HuH-7.5 (cell line): ENCODE measurements at places on chromosomes 7 and 10.

GRCh38 chr7:146054909-146055308, 61.7 kb upstream of the CNTNAP2 start:
- no peak for DNase-seq

DNA sequence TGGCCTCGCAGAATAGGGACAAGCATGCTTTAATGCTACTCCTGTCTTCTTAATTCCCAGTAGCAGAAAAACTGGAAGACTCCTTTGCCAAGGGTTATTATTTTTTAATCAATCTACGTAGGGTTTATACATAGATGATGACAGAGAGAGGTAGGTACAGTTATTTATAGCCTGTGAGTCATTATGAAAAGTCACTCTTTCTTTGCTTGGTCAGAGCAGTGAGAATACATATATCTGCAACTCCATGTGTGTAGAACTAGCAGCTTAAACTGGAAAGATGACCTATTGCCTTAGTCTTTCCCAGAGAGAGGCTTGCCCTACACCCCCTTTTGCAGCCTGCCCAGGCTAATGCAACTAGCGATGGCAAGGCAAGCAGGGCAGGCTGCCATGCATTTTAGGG, 1050.6 kb downstream of the NRG3 start:
- DNase-seq = no peak

DNA sequence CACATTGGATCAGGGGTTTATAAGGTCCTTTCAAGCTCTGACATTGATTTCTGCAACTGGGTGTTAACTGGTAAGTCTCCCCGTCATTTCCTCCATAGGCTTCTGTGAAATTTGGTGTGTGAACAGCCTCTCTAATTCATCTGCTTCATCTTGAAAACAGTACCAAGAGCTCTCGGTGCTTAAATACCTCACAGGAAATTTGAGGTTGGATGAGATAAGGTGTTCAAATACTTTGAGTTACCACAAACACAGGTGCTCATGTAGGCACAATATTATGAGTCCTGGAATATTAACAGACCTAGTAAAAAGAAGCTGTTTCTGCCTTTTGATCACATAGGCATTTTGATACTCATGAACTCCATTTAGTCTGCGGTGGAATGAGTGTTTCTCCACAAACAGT, 85.2 kb downstream of the RTKN2 start:
- DNase-seq = no peak

DNA sequence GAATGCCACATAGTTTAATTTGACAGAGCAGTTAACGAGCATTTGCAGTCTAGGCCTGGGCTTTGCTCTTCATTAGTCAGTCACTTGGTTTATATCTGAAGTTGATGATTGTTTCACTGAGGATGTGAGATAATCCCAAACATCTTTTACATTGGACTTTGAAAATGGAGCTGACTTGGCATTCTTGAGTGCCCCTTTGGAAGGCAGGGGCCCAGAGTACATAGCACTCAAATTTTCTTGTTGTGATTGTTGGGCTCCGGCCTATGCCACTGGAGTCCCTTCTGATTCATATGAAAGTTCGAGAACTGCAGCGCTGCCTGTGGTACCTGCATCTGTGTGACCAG, 21.9 kb downstream of the DNAJB6 start:
- DNase-seq = no peak

- DNase-seq = no peak
Observed at GRCh38 chr7:10483671-10484070, 490.0 kb upstream of the PHF14 start.

DNA sequence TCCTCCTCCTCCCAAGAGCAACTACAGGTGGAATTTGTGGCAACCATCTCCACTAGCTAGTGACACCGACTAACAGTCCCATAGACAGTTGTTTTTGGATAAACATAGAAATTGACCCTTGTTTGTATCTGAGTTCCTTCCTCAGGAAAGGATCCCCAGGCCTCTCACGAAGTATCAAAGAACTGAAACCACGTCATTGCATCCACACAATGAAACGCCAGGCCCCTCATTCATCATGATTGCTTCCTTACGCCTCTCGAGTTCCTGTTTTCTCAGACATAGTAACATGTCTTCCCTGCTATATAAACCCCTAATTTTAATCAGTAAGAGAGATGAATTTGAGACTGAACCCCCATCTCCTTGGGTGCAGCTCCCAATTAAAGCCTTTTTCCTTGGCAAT, 18.1 kb downstream of the SLC35G1 start:
- DNase-seq = no peak

GRCh38 chr10:78224602-78225001, 190.9 kb downstream of the RPS24 start:
- DNase-seq = no peak

DNA sequence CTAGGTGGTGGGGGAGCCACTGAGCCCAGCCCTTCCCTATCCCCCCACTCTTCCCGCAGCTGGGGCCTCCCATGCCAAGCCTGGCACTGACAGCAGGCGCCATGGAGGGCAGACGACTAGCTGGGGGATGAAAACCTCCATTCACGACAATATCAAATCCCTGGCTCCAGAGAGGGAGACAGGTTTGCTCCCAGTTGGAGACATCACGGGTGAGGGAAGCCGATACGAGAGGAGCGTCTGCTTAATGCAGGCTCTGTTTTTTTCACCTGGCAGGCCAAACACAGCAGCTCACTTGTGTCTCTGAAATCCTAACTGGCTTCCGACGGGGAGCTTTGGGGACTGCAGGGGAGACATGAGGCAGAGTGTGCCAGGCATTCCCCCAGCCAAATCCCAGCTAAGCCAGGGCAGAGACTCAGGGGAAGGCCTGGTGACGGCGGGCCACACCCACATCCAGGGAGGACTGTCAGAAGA, 307.4 kb upstream of the ZMIZ1 start:
- no peak for DNase-seq

DNA sequence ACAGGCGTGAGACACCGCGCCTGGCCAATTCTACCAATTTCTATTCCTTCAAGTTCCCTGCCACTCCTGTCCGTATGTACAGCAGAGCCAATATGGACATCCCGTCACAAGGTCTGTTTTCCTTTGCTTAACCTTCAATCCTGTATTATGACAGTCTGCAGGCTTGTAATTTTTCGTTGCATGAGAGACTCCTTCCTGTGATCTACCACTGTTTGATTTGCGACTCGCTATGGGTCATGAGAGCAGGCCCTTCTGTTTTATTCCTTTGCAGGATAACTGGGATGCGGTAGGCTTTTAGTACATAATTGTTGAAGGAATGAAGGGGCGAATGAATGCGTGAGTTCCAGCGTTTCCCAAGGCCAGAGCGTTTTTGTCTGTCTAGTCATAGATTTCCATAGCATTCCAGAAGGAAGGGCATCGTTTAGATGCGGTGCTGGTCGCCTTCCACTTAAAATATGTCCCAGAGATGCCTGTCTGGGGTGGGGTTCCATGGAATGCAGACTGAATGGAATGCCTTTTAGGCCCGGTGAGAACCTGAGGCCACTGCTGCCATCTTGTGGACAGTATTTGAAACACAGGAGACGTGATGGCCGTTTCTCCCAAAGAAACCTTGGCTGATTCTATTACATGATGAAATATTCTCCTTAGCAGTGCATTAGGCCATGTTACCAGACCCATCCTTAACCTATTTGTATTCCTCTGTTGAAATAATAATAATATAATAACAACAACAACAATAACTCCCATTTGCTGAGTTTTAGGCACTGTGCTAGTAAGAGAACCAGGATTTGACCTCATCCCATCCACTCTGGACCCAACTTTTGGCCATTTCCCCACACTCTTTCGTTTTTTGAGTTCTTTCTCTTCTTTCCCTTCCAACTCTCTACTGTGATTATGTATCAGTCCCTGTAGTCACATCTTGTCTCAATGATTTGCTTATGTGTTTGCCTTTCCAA, 193.2 kb downstream of the MYOF start:
- DNase-seq = peak; percentile 86

GRCh38 chr7:22783421-22783820, 39.2 kb downstream of the TOMM7 start:
- DNase-seq = no peak

- DNase-seq = no peak
Observed at GRCh38 chr7:135753616-135754413, 5.2 kb upstream of the FAM180A start.

DNA sequence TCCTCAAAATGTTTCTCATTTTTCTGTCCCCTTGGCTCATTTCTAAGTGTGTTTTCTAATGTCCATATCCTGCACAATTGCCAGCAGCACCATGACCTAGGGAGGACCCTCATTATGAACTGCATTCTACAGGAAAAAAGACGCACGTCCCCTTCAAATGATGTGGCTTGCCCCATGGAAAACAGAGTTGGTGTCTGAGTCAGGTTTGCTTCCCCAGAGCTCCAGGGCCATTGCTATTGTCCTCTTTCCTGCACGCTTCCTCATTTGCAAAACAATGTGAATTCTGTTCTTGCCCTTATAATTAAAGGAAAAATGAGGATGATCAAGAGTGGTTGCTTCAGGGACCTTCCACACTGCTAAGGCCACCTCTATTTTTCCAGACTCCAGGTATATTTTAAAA, 14.7 kb upstream of the ASB4 start:
- no peak for DNase-seq

- no peak for DNase-seq
Observed at GRCh38 chr7:45033261-45033930, 33.4 kb downstream of the CCM2 start.

- no peak for DNase-seq
Observed at GRCh38 chr7:3683546-3684539, 382.8 kb downstream of the SDK1 start.

- DNase-seq = no peak
Observed at GRCh38 chr7:44307301-44307900, 18.0 kb downstream of the CAMK2B start.
